Femur (tissue), 1 donor: ENCODE measurements at places on chromosomes 1 and 21.

DNA sequence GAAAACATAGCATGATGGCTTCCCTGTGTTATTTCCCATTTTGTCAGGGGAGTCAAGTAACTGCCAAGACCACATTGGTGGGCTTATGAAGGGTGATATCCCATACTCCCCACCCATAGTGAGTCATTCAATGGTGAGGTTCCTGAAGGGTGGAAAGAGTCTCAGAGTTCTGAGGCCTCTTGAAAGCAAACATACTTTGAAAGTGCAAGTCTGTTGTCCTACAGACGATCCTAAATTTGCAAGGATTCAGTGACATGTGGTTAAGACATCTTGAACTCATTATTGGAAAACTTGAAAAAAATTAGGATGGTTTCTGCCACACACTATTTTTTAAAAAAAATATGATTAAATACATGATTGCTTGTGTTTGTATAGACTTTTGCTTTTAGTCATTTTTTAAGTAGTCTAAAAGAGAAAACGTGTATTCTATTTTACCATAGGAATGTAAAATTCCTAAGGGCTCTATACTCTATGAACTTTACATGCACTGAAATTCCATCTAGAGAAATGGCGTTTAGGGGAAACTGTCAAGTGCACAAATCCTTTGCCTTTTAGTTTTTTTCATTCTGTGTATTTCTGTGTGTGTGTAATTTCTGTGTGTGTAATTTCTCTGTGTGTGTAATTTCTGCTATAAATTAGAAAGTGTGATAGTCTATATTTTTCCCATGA is 225.5 kb upstream of the ADAMTS5 start:
- peak; percentile 44 for DNase-seq

- DNase-seq: no peak
Observed at GRCh38 chr1:3890389-3891328, 9.4 kb downstream of the C1orf174 start.

GRCh38 chr1:113042285-113043143 is 30.5 kb upstream of the LRIG2 start:
- DNase-seq: peak; percentile 88

DNA sequence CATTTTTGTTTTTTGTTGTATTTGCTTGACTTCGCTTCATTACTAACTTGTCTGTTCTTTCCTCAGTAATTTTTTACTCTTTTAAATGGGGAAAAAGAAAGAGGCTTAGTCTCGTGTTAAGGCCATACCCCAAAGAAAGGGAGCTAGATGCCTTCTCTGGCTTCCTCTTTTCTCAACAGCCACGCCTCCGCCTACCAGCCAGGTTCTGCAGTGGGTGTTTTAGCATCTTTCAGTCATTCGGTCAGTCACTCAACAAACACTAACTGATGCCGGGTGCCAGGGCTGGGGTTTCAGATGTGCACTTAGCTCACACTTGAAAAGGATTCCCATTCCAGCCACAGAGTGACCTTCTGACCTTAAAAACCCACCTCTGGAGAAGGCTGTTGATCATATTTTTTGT is 46.3 kb upstream of the VAV3 start:
- DNase-seq: no peak

GRCh38 chr1:84368441-84368840 is 29.8 kb upstream of the DNASE2B start:
- no peak for DNase-seq

DNA sequence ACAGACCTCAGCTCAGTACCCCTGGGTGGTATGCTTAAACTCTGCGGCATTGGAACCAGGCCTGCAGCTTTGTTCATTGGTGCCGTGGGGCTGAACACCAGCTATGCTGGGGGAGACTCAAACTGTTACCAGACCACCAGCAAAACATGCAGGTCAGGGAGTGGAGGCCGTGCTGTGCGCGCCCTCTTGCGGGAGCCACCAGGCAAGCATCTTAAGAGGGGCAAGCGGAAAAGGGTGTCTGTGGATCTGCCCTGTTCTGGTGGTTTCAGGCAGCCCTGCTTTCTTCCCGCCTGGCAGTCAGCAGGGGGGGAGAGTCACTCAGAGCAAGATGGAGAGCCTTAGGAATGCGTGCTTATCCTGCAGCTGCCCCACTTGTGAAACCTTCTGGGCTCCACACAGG is 276.9 kb upstream of the ZRANB2 start:
- DNase-seq: no peak

- no peak for DNase-seq
Observed at GRCh38 chr1:218467101-218468072, 122.3 kb downstream of the TGFB2 start.
